Mucosa of descending colon (tissue), 3 donors: ENCODE measurements at places on chromosomes 6 and 20. TPM values are rescaled to one million over a fixed set of nuclear protein-coding genes. Genes with fewer than 3 reads are reported as not detected.

DNA sequence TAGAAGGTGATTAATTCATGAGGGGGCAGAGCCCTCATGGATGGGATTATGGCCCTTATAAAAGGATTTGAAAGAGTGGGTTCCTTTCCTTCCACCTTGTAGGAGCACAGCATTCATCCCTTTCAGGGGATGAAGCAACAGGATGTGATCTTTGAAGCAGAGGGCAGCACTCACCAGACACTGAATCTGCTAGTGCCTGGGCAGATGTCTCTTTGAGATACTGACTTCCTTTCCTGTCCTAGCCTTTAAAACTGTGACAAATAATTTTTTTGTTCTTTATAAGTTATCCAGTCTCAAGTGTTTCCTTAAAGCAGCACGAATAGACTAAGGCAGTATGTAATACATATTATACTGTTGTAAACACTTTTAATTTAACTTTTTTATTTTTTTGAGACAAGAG is 538.6 kb upstream of the RNF217 start:
- no peak for DNase-seq

GRCh38 chr6:41408982-41409381 is 73.6 kb downstream of the NCR2 start:
- no peak for DNase-seq

- DNase-seq: no peak
Measured at GRCh38 chr6:103870970-103871369, 988.7 kb downstream of the HACE1 start.

DNA sequence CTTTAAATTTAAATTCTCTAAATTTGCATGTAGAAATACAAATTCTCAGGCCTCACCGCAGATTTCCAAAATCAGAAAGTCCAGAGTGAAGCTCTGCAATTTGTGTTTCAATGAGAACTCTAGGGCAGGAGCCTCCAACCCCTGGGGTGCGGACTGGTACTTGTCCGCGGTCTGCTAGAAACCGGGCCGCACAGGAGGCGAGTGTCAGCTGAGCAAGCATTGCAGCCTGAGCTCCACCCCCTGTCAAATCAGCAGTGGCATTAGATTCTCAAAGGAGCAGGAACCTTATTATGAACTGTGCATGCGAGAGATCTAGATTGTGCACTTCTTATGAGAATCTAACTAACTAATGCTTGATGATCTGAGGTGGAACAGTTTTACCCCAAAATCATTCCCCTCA is 203.0 kb upstream of the PCSK2 start:
- no peak for DNase-seq

Gene SGK2
- total RNA-seq: 125 TPM

Gene PARD6B
- 29.2 TPM for total RNA-seq
